ENCODE measurements at places on chromosomes 3 and 15. TPM values are rescaled to one million over a fixed set of nuclear protein-coding genes. Genes with fewer than 3 reads are reported as not detected.
A peak's percentile ranks its signal among the peaks of the same experiment; 100 is the strongest.

DNA sequence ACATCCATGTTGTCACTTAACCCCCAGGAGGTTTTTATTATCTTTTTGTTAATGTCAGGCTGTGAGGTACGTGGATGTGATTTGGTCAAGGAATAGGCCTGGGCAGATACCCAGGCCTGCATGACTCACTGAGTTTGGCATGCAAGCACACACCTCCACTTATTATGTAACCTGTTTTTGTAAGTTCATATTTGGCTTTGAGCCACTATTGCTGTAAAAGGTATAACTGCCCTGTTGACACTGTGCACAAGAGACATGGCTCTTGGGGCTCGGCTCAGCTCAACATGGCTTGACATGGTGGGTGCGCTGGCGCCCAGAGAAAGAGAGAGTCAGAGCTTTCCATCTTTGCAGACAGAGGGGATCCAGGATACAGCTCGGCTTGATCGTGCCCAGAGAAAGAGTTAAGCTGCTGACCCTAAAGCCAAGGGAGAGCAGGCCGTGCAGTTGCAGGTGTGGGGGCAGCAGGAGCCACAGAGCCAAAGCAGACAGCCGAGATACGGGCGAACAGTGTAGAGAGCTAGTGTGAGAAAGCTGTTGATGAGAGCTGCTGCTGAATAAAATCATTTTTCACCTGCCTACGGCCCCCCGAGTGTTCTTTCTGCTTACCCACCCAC, 67.9 kb upstream of the UNC13C start:
- peak overlapping the region; percentile 4 for H3K27ac ChIP-seq
- H3K27me3 ChIP-seq, result no peaks in the 10 kb centered on the region
- no peaks in the 10 kb centered on the region for H3K36me3 ChIP-seq
- H3K4me3 ChIP-seq, result no peak overlapping the region

DNA sequence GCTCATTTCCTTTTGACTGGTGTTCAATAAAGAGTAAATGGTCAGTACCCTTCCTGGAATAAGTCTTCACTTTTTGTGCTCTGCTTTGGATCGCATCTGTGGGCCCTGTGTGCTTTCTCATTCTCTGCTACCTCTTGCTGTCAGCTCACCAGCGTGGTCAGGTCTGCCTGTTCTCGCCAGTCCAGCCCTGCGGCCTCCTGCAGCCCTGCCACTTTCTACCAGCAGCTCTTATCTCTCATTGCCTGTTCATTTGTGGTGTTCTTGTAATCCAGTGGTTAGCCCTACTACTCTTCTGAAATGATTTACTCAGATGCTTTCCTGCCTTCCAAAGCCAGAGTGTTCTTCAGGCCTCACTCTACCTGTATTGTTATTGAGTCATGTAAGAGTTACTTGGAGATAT, 54.8 kb downstream of the CHCHD6 start:
- H3K27me3 ChIP-seq, result no peaks in the 10 kb centered on the region
- H3K4me3 ChIP-seq, result no peak overlapping the region
- no peak for DNase-seq
- H3K36me3 ChIP-seq, result no peaks in the 10 kb centered on the region
- H3K27ac ChIP-seq, result no peak overlapping the region

- no peak overlapping the region for H3K27ac ChIP-seq
- no peak for DNase-seq
- no peak overlapping the region for H3K4me3 ChIP-seq
- H3K27me3 ChIP-seq, result no peaks in the 10 kb centered on the region
Measured at GRCh38 chr3:173003471-173003870, 137.6 kb downstream of the SPATA16 start.

DNA sequence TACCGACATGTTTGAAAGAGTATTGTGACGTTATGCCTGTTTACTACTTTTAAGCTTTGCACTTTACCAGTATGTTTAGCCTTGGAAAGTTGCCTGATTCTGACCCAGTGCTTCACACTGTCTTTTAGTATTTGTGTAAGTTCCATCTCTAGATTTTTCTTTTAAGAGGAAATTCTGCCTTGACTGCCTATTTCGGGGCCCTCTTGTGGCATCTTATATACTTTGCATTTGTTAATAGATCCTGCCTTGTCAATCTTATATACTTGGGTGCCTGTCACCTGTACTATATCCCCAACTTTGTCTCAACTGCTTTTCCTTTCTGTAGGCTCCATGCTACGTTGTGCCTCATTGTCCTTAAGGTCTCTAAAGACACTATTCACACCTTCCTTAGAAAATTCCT, 244.6 kb downstream of the STXBP5L start:
- no peak overlapping the region for H3K27ac ChIP-seq
- H3K4me1 ChIP-seq, result no peaks in the 10 kb centered on the region
- no peaks in the 10 kb centered on the region for H3K27me3 ChIP-seq
- H3K4me3 ChIP-seq, result no peak overlapping the region
- H3K36me3 ChIP-seq, result no peaks in the 10 kb centered on the region

Gene ABI3BP
- 152 TPM for total RNA-seq

Gene DNAH12
- total RNA-seq, result not detected

GRCh38 chr3:162103808-162104207, 607.2 kb downstream of the OTOL1 start:
- no peaks in the 10 kb centered on the region for H3K4me1 ChIP-seq
- DNase-seq, result no peak
- no peaks in the 10 kb centered on the region for H3K36me3 ChIP-seq
- H3K27ac ChIP-seq, result no peak overlapping the region

DNA sequence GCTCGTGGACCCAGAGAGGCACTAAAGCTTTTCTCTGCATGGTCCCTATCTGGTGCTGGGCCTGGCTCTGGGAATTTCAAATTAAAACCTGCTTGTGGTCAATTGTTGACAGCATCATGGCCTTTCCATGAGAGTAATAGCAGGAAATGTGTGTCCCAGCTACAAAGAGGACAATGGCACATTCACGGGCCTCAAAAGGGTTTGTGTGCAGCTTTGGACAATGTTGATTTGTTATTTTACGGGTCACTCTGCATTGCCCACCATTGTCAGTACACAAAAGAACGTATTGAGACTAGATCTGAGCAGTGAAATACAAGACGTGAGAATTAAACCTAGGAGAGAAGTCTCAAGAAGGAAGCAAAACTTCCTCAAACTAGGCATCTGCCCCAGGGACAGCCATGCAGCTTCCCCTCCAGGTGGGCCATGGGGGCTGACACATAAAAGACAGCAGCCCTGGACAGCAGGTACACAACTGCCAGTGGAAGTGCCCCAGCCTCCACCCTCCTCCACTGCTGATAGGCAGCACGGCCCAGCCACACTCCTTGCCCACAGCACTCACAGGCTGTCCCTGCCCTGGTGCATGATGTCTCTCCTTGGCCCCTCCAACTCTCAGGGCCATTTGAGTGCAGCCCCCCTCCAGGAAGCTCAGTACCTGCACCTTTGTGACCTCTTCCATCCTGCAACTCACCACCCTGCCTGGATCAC, 15.9 kb upstream of the LTF start:
- H3K4me1 ChIP-seq, result peaks cover 4% of the 10 kb centered on the region
- no peaks in the 10 kb centered on the region for H3K36me3 ChIP-seq
- DNase-seq, result no peak
- peaks cover 3% of the 10 kb centered on the region for H3K27me3 ChIP-seq

DNA sequence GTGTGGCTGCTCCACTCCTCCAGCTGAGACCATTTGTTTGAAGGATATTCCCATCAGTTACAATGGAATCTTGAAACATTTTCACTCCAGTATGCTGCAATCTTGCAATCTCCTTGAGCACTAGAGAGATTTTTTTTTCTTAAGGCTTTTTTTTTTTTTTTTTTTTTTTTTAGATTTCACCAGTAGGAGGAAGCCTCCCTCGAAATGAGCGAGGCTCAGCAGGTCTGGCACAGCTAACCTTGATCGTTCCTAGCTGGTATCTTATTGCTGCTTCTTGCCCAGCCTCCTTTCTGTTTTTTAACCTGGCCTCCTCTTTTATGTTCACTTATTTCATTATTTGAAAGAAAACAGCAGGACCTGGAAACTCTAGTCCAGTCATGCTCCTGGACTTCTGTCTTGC, 48.1 kb downstream of the RAP2B start:
- no peaks in the 10 kb centered on the region for H3K36me3 ChIP-seq
- no peak overlapping the region for H3K27ac ChIP-seq
- no peak overlapping the region for H3K4me3 ChIP-seq
- DNase-seq, result no peak
- H3K4me1 ChIP-seq, result no peaks in the 10 kb centered on the region

- H3K36me3 ChIP-seq, result no peaks in the 10 kb centered on the region
- no peaks in the 10 kb centered on the region for H3K27me3 ChIP-seq
- DNase-seq, result no peak
Measured at GRCh38 chr15:35693286-35693685, 147.3 kb upstream of the DPH6 start.

DNA sequence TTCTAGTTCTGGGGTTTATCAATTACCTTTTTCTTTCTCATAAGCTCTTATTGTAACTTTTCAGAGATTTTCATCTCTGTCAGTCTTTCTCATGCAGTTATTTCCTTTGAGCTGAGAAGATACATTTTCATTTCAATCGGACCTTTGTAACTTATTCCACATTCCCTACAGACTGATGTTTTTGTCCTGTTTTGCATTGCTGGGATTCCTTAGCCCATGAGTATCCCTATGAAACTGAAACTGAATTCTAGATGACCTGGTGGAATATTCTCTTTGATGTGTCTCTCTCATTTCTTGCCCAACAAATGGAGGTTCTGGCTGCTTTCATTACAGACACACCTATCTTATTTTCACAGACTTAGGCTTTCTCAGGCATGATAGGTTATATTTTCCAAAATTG, 10.5 kb upstream of the EPHA6 start:
- DNase-seq, result no peak
- no peak overlapping the region for H3K4me3 ChIP-seq
- no peak overlapping the region for H3K27ac ChIP-seq
- H3K4me1 ChIP-seq, result no peaks in the 10 kb centered on the region
- no peaks in the 10 kb centered on the region for H3K27me3 ChIP-seq
- no peaks in the 10 kb centered on the region for H3K36me3 ChIP-seq

GRCh38 chr3:172315401-172316091, 132.7 kb downstream of the GHSR start:
- peaks cover 30% of the 10 kb centered on the region for H3K4me1 ChIP-seq
- peaks cover 47% of the 10 kb centered on the region for H3K36me3 ChIP-seq
- no peak for DNase-seq
- H3K27me3 ChIP-seq, result no peaks in the 10 kb centered on the region

DNA sequence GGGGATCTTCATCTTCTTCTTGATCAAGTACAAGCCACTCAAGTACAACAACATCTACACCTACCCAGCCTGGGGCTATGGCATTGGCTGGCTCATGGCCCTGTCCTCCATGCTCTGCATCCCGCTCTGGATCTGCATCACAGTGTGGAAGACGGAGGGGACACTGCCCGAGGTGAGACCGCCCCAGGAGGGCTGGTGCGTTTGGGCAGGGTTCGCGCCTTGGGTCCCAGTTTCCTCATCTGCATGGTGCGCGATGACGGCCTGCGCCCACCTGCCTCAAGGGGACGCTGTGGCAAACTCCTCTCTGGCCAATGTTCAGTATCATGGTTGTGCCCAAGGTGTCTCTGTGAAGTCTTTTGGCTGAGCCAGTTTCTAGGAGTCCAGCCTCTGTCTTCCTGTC, 57.5 kb upstream of the SLC6A1 start:
- no peaks in the 10 kb centered on the region for H3K36me3 ChIP-seq
- no peaks in the 10 kb centered on the region for H3K27me3 ChIP-seq
- no peak overlapping the region for H3K27ac ChIP-seq
- DNase-seq, result no peak

Gene GOLGA8G
- not detected for total RNA-seq

- no peaks in the 10 kb centered on the region for H3K36me3 ChIP-seq
- DNase-seq, result no peak
- H3K27ac ChIP-seq, result no peak overlapping the region
- H3K27me3 ChIP-seq, result no peaks in the 10 kb centered on the region
Measured at GRCh38 chr15:101112336-101113113, 139.3 kb downstream of the CHSY1 start.

Gene CASR
- not detected for total RNA-seq

GRCh38 chr3:146558781-146559180, 14.4 kb upstream of the PLSCR1 start:
- H3K27ac ChIP-seq, result no peak overlapping the region
- no peak for DNase-seq
- H3K36me3 ChIP-seq, result no peaks in the 10 kb centered on the region
- no peaks in the 10 kb centered on the region for H3K4me1 ChIP-seq

GRCh38 chr3:141370065-141370533, 1.8 kb downstream of the ZBTB38 start:
- DNase-seq, result peak; percentile 94
- H3K27ac ChIP-seq, result no peak overlapping the region
- peaks cover 31% of the 10 kb centered on the region for H3K4me1 ChIP-seq
- no peaks in the 10 kb centered on the region for H3K36me3 ChIP-seq

- H3K4me3 ChIP-seq, result no peak overlapping the region
- no peaks in the 10 kb centered on the region for H3K27me3 ChIP-seq
- H3K36me3 ChIP-seq, result no peaks in the 10 kb centered on the region
Measured at GRCh38 chr3:88775026-88775690, 332.3 kb upstream of the EPHA3 start.

GRCh38 chr3:133928136-133928893, 32.6 kb upstream of the RAB6B start:
- no peaks in the 10 kb centered on the region for H3K36me3 ChIP-seq
- H3K4me1 ChIP-seq, result peaks cover 12% of the 10 kb centered on the region
- H3K27ac ChIP-seq, result no peak overlapping the region
- peaks cover 12% of the 10 kb centered on the region for H3K27me3 ChIP-seq
- H3K4me3 ChIP-seq, result peak overlapping the region; percentile 69

DNA sequence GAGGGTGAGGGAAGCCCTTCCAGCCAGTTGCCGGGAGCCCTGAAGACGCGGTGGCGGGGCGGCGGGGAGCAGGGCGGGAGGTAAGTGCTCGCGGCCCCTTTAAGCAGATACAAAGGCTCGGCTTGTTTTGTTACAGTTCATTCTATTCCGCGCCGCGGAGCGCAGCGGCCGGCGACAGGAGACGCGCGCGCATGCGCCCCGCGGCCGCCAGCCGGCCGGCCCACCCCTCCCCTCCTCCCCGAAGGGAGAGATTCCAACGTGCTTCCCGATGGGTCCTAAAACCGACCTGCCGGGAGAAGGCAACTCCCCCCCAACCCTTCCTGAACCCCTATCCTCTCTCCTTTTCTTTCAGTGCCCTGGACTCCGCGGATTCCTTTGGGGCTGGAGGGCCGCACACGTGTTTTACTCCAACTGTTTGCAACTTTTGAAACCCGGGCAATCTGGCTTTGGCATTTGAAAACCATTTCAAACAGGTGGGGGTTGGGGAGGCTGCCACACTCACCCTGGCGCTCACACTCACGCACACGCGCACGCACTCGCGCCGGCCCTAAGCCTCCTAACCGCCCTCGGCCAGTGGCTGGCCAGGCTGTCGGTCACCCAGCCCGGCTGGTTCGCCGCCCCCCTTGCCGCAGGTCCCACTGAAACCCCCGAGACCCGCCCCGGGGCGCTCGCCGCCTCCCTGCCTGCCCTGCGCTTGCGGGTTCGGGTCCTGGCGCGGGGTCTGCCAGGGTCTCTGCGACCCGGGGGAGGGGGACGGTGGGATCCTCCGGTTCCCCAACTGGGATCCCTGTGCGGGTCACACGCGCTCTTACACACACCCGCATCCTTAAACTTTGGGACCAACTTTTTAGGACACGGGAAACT, at the start of gene MAGI1:
TSS of gene MAGI1 (minus strand) at position 193 of the 864 bp plus-strand sequence. CDS start 610 bp downstream, outside the sequence.
- H3K36me3 ChIP-seq, result no peaks in the 10 kb centered on the region
- peaks cover 27% of the 10 kb centered on the region for H3K27me3 ChIP-seq
- peaks cover 26% of the 10 kb centered on the region for H3K4me1 ChIP-seq

Gene CIB2
- 0.87 TPM for total RNA-seq

Gene ONECUT1
- total RNA-seq, result not detected

- H3K4me3 ChIP-seq, result no peak overlapping the region
- H3K27ac ChIP-seq, result no peak overlapping the region
- H3K36me3 ChIP-seq, result no peaks in the 10 kb centered on the region
- H3K27me3 ChIP-seq, result no peaks in the 10 kb centered on the region
- DNase-seq, result no peak
- H3K4me1 ChIP-seq, result no peaks in the 10 kb centered on the region
Measured at GRCh38 chr3:105959851-105960250, 91.0 kb upstream of the CBLB start.

All from stomach (tissue), 19 donors.